ENCODE measurements at places on chromosomes 1 and 21. TPM values are rescaled to one million over a fixed set of nuclear protein-coding genes. Genes with fewer than 3 reads are reported as not detected.

- DNase-seq, result peak; percentile 35
Measured at GRCh38 chr1:93842750-93843500, 36.1 kb downstream of the DNTTIP2 start.

GRCh38 chr1:25844536-25845337 is 14.5 kb downstream of the AUNIP start:
- DNase-seq, result no peak

DNA sequence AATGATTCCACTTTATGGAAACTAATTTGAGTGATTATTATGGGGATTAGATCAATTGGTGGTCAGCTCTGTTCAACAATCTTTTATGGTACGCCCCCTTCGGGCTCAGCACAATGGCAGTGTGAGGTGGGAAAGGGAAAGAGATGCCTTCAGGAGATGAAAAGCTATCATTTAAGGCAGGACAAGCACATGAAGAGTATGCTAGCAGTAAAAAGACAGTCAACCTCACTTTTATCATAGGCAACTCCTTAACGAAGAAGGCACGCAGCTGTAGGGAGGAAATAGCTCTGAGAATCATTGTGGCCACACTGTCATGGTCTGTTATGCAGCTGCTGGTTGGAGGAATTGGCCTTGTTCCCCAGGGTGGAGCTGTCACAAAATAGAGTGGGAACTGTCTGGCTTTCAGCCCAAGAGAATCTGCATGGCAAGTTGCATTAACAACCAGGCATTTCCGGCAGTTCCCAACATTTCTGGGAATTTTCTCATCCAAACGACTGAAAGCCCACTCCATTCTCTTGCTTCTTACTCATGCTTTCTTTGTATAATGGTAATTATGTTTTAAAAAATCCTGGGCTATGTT is 54.4 kb upstream of the BCL10 start:
- no peak for DNase-seq

- no peak for DNase-seq
Measured at GRCh38 chr1:156515956-156516355, 15.4 kb upstream of the MEF2D start.

- DNase-seq, result no peak
Measured at GRCh38 chr21:14711287-14711686, 165.2 kb upstream of the SAMSN1 start.

DNA sequence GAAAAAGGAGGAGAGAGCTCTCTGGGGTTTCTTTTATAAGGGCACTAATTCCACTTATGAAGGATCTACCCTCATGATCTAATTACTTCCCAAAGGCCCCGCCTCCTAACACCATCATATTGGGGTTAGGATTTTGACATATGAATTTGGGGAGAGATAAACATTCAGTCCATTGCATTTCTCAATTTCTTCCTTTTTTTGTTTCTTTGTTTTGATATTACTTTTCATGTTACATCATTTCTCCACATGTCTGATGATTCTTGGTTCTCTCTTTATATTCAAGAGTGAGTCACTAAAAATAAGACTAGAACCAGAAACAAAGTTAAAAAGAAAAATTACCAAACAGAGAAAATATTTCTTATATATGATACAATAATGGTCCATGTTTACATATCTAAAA is 63.2 kb upstream of the DUSP10 start:
- no peak for DNase-seq

GRCh38 chr1:36150296-36151133 is 1.2 kb upstream of the TRAPPC3 start:
- peak; percentile 88 for DNase-seq

GRCh38 chr1:34441259-34442069 is 264.8 kb downstream of the C1orf94 start:
- no peak for DNase-seq

DNA sequence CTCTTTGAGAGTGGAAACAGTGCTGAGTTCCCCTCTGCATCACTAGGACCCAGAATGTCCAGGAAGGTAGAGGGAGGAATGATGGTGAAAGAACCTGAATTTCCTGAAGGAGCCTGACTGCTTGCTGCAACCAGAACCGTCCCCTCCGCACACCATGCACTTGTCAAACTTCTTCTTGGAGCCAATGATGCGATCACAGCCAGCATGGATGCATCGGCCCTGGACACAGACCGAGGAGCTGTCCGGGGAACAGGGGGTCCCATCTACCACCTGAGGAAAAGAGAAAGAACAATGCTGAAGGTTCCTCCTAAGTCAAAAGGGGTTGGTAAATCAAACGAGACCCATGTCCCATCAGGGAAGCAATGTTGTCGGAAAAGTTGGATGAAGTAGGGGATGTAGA is 6.9 kb downstream of the ADAMTS4 start:
- no peak for DNase-seq

GRCh38 chr1:11377001-11377583 is 101.9 kb upstream of the DISP3 start:
- DNase-seq, result no peak

DNA sequence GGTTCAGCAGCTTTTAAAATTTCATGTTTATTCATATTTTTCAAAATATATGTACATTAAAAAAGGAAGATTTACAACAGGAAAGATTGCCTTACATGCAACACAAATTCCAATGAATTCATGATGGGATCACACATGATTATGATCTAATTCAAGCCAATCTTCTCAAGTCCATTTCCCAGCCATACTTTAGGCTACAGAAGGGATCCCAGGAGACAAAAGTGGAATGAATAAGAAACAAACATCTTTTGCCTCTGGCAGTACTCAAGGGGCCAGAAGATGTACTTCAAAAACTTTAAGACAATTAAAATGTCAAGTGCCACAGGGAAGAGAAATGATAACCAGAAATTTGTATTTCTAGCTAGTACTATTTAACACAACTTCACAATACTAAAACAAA is 10.2 kb upstream of the SH2D5 start:
- no peak for DNase-seq

GRCh38 chr21:37827913-37828312 is 88.3 kb downstream of the KCNJ6 start:
- DNase-seq, result no peak

DNA sequence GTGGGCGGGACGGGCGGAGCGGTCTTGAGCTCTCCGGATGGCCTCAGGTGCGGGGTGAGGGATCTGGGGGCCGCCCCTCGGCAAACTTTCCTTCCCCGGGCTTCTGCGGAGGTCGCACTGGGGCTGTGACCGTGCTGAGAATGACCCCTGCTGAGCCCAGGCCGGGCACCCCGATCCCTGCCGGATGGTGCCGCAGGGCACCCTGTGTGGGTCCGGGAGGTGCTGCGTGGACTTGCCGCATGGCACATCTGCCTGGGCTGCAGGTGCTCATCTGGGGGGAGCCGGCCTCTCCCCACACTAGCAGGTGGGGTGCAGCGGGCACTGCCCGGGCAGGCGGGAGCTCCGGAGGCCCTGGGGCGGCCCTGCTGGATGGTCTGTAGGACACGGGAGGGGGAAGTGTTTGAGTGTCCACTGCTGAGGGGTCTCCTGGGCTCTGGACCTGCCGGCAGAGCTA is 31.8 kb upstream of the PEX10 start:
- DNase-seq, result no peak

DNA sequence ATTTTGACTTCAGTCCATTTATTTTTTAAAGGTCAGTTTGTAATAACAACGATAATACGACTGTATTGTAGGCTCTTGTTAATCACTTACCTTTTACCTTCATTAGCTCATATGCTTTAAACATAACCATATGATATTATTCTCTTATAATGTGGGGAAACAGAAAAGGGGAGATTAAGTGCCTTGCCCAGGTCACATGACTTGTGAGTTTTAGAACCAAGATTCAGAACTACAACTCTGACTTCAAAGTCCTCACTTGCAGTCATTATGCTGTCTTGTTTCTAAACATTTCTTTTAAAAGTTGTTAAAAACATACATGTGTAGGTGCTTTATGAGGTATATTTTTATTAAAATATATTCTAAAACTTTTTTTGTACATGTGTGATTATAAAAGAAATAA is 41.1 kb downstream of the SUCO start:
- DNase-seq, result no peak

- DNase-seq, result no peak
Measured at GRCh38 chr1:14303011-14303410, 295.5 kb upstream of the KAZN start.

- DNase-seq, result no peak
Measured at GRCh38 chr1:15950302-15950701, 25.6 kb downstream of the ZBTB17 start.

DNA sequence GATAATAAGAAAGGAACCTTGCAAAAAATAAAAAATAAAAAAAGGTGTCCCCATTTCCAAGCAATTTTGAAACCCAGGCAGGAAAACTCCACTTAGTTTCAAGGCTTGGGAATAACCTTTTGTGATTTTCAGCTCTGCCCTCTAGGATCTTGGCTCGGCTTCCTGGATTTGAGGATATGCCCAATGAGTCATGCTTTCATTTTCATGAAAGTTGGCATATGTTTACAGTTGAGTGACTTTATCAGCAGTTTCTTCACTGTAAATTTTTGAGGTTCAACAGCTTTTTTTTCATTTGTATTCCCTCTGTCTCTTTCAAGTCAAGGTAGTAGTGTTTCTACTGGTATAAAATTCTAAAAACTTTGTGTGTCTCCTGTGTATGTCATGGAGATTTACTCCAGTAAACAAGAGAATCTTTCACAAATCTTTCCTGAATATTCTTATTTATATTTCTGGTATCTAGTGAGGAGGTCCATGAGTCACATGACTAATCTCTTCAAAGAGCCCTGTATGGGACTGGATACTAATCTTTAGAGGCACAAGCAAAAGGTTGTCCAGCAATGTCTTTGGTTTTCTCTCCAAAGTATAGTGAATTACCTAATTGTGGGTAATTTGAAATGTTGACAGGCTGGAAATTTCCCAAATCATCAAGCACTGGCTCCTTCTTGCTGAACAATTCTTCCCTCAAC is 335.3 kb downstream of the BRINP2 start:
- no peak for DNase-seq

DNA sequence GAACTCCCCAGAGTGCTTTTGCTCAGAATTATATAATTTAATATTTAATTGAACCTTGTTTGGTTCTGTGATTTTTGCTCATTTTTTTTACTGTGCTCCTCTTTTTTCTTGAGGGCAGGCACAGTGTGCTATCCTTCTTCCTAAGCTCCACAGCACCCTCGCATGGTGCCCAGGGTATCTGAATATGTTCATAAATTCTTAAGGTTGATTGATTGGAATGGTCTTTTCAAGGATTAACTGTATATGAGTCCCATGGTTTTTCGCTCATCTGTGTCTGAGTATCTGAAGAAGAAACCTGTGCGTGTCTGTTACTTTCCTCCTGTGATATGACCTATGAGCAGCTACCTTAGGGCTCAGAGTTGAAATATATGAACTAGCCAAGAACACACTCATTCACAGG is 393.7 kb downstream of the HLX start:
- DNase-seq, result peak; percentile 44

GRCh38 chr1:87759421-87760087 is 430.9 kb downstream of the LMO4 start:
- peak; percentile 80 for DNase-seq

- no peak for DNase-seq
Measured at GRCh38 chr1:55466921-55467320, 251.8 kb upstream of the USP24 start.

GRCh38 chr1:28086651-28087050 is 1.8 kb downstream of the EYA3 start:
- peak; percentile 69 for DNase-seq

- DNase-seq, result no peak
Measured at GRCh38 chr1:19710825-19711611, 46.3 kb downstream of the HTR6 start.

GRCh38 chr21:43613755-43614638 is 45.3 kb downstream of the HSF2BP start:
- no peak for DNase-seq

GRCh38 chr1:56255516-56256152 is 323.7 kb downstream of the PLPP3 start:
- no peak for DNase-seq

- no peak for DNase-seq
Measured at GRCh38 chr1:173421286-173421685, 55.8 kb upstream of the PRDX6 start.

DNA sequence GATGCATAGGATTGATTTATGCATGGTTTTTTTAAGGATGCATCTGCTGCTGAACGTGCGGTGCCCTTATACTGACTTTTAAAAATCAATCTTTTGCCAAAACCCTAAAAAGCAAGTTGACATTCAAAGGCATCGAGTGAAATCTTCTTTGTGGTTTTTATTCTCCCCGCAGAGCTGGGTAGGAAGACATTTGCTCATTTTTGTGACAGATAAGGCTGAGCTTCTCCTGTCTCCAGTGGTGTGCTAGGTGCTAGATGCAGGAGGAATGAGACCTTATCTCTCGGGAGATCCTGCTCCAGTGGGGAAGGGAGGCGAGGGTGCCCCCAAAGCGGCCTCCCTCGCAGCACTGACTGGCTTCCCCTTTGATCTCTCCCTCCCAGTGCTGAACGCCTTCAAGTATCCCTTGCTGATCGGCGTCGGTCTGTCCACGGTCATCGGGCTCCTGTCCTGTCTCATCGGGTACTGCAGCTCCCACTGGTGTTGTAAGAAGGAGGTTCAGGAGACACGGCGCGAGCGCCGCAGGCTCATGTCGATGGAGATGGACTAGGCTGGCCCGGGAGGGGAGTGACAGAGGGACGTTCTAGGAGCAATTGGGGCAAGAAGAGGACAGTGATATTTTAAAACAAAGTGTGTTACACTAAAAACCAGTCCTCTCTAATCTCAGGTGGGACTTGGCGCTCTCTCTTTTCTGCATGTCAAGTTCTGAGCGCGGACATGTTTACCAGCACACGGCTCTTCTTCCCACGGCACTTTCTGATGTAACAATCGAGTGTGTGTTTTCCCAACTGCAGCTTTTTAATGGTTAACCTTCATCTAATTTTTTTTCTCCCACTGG is 14.9 kb upstream of the CD101 start:
- DNase-seq, result no peak

- DNase-seq, result no peak
Measured at GRCh38 chr1:60225486-60225885, 151.9 kb upstream of the C1orf87 start.

Gene AJAP1
- not detected for total RNA-seq

Gene GPR3
- 3.6 TPM for total RNA-seq

Gene CFAP141
- not detected for total RNA-seq

Gene HTR6
- total RNA-seq, result not detected

Gene ITGB2
- 252 TPM for total RNA-seq

Gene CD1B
- total RNA-seq, result not detected

Gene TEDDM1
- total RNA-seq, result not detected

Gene VASH2
- not detected for total RNA-seq

Gene MANEAL
- 31.6 TPM for total RNA-seq

Gene ELAPOR1
- 0.22 TPM for total RNA-seq

Data from Karpas-422 (cell line).